Stimulated activated CD4-positive, alpha-beta T cell treated with anti-CD3 and anti-CD28 coated beads, Interleukin-2, amount 100 ng/mL, for 48 hours (primary cell): ENCODE measurements at places on chromosomes 3 and 15.

- DNase-seq: no peak
Measured at GRCh38 chr15:96207377-96208006, 123.0 kb upstream of the NR2F2 start.

- no peak for DNase-seq
Measured at GRCh38 chr15:91844928-91845327, 8.6 kb upstream of the SLCO3A1 start.

GRCh38 chr3:122315619-122316018 lies 9.4 kb upstream of the CSTA start:
- no peak for DNase-seq

DNA sequence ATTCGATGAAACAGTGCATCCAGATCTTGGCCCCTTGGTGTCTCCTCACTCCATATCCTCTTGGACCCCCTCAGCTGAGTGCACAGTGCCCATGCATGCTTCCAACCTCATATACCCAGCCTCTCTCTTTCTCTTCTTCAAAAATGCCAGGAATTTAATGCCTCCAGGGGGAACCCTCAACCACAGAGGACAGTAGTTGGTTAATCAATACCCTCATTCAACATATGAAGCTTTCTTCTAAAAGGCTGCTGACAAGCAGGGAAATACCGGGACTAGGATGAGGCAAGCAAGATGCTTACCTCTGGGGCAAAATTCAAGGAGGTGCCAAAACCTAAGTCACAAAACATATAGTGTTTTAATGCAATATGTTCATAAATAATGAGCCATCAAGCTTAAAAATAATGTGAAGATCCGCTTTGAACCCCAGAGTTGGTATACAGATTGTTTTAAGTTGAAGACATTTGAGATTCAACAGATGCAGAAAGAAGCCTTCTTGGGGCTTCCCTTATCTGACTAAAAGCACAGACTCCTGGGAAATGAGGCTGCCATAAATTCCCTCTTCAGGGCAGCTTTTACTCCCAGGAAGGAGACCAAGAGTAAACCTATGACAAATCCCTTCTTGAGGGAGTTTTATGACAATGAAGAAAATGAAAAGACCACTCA lies 48.2 kb upstream of the FHIT start:
- DNase-seq: no peak

- DNase-seq: no peak
Measured at GRCh38 chr3:65231544-65231943, 543.7 kb upstream of the ADAMTS9 start.

GRCh38 chr3:11651477-11651876 lies 7.8 kb upstream of the VGLL4 start:
- no peak for DNase-seq

- no peak for DNase-seq
Measured at GRCh38 chr3:40827942-40828688, 303.4 kb downstream of the ZNF621 start.

- DNase-seq: no peak
Measured at GRCh38 chr3:129016356-129016719, 15.2 kb downstream of the EFCC1 start.
